ENCODE measurements at places on chromosomes 5 and 9. TPM values are rescaled to one million over a fixed set of nuclear protein-coding genes. Genes with fewer than 3 reads are reported as not detected.
A peak's percentile ranks its signal among the peaks of the same experiment; 100 is the strongest.

Gene RGS7BP
- total RNA-seq, result not detected

DNA sequence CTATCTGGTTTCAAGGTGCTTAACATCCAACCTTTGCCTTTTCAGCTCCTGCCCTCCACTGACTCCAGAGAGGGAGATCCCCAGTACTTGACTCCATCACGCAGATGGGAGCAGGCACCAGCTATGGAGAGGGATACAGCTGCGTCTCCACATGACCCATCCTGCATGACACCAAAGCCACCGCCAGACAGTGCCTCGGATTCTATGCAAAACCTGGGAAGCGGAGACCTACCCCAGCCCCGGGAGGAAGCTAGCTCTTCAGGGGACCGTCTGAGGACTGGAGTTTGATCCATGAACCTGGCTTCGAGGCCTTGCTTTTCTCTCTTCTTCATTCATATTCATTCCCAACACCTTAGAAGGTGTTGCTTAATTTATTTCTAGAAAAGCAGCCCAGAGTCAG is 24.8 kb downstream of the HRH2 start:
- DNase-seq, result no peak

GRCh38 chr5:111550282-111551020 is 38.1 kb upstream of the STARD4 start:
- DNase-seq, result peak; percentile 99

- DNase-seq, result no peak
Measured at GRCh38 chr9:91647371-91647770, 223.7 kb upstream of the NFIL3 start.

DNA sequence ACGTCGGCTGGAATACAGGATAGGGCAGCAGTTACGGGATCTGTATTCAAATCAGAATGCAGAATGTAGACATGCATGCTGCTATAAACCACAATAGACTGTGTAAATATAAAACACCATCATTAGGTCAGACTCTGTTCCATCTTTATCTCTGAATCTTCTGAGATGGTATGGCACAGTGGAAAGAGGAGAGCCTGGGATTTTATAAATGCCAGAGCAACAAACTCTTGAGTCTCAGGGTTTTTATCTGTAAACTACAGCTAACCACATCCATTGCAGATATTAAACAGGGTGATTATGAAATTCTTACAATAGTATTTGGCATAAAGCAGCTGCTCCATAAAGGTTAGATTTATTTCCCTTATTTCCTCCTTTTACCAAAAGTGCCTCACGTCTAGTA is 108.7 kb downstream of the ZDHHC21 start:
- peak; percentile 31 for DNase-seq

DNA sequence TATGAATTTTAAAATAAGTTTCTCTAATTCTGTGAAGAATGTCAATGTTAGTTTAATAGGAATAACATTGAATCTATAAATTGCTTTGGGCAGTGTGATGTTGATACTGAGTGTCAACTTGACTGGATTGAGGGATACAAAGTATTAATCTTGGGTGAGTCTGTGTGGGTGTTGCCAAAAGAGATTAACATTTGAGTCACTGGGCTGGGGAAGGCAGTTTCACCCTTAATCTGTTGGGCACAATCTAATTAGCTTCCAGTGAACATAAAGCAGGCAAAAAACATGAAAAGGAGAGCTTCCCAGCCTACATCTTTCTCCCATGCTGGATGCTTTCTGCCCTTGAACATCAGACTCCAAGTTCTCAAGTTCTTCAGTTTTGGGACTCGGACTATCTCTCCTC is 832.0 kb upstream of the ARRDC3 start:
- DNase-seq, result no peak

GRCh38 chr5:128913551-128913950 is 51.7 kb upstream of the SLC27A6 start:
- no peak for DNase-seq

DNA sequence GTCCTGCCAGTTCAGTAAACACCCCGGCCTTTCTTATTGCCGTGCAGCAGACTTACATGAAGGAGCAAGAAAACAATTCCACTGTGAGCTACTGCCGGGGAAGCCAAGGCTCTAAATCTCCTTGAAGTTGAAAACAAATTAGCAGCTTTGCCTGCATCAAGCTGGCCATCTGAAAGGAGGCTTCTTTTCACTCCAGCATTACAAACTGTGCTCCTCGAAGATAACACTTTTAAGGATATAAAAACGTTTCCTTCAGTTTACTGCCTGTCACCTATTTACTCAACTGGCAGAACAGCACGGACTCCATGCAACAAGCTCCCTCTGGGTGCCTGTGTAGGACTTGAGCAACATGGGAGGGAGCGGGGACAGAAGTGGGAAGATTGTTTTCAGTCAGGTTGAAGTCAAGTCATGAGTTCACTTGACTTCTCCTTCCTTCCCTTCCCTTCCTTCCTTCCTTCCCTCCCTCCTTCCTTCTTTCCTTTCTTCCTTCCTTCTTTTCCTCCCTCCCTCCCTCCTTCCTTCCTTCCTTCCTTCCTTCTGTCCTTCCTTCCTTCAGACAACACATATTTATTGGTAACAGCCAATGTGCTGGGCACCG is 67.4 kb downstream of the ZNF608 start:
- no peak for DNase-seq

GRCh38 chr5:95822542-95823181 is at the start of gene GLRX:
Gene GLRX (minus strand): TSS chr5:95822726. CDS start chr5:95822662, 64 bp downstream.
- DNase-seq, result peak; percentile 88

Gene LIFR
- 40.2 TPM for total RNA-seq

Measured in fibroblast of villous mesenchyme (primary cell).